ENCODE measurements at places on chromosomes 7 and 10.

DNA sequence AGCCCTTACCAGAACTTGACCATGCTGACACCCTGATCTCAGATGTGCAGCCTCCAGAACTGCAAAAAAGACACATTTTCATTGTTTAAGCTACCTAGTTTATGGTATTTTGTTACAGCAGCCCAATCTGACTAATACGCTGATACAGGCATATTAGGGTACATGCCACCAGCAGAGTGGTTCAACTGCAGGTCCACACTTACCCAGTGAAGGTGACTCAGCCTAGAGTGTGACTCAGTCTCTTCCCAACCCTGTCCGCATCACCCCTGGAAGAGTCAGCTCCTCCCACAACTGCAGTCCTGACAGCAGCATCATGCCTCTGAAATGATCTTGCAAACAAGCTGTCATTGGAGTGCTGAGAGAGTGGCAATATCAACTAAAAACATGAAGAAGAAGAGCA lies 30.8 kb upstream of the GOT1 start:
- no peak for DNase-seq

DNA sequence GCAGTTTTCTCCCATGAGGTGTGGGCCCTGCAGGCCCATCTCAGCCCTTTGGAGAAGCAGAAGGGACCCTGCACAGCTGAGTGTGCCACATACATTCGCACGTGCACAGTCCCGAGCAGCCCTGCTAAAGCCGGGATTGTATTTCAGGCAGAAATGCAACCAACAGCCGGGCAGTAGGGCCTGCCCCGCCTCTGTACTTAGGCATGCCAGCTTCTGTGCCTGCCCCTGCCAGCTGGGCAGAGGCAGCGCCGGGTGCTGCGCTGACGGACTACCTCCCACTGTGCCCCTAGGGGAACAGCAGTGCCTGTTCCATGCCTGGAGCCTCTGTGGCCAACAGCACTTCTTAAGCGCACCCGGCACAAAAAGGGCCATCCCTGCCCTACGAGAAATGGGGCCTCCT lies 170.3 kb downstream of the NEURL1 start:
- no peak for DNase-seq

GRCh38 chr7:54278847-54279246 lies 263.3 kb upstream of the VSTM2A start:
- no peak for DNase-seq

DNA sequence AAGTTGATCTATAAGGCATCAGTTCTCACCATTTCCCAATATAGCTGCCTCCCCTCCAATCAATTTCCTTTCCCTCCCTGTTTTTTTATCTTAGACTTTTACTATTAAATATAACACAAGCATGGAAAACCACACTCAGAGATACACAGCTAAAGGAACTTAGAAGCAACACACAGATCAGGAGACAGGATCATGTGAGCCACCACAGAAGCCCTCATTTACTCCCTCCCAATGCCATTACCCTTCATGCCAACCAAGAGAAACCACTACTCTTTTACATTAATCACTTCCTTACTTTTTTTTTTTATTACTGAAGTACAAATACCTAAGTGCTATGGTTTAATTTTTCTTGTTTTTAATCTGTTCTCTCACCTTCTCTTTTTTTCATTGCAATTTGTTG lies 33.0 kb downstream of the COG5 start:
- DNase-seq: no peak

GRCh38 chr7:74275401-74275881 lies 13.8 kb upstream of the CLIP2 start:
- DNase-seq: no peak

DNA sequence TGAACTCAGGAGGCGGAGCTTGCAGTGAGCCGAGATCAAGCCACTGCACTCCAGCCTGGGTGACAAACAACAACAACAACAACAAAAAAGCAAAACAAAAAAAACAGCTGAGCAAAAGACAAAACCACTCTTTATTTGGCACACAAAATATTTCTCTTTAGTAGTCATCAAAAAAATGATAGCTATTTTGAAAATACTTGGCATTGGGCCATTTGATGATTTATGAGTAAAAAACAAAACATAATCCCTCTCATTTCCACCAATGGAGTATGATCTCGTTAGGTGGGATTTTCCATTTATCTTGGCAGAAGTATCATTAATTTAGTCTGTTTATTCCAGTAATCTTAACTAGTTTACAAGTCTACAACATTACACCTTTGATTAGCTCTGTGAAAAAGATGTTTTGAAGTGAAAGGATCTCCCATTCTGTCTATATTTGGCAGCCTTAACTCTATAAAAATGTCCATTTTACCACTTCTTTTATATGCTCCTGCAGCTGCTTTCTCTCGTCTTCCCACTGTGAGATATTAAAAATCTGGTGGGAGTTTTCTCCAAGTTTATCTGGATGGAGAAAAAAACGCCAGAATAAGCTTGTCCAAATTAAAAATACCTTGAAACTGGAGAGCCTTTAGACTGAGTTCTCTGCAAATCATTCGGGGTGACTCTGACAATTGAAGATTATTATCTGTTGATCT lies 58.8 kb upstream of the AGMO start:
- DNase-seq: no peak

- no peak for DNase-seq
These were observed 31.4 kb downstream of the C10orf90 start for GRCh38 chr10:126639084-126639483.

GRCh38 chr10:67696029-67696428 lies at the start of gene CTNNA3:
Gene CTNNA3, minus strand, starts transcription at chr10:67696195.
- no peak for DNase-seq

DNA sequence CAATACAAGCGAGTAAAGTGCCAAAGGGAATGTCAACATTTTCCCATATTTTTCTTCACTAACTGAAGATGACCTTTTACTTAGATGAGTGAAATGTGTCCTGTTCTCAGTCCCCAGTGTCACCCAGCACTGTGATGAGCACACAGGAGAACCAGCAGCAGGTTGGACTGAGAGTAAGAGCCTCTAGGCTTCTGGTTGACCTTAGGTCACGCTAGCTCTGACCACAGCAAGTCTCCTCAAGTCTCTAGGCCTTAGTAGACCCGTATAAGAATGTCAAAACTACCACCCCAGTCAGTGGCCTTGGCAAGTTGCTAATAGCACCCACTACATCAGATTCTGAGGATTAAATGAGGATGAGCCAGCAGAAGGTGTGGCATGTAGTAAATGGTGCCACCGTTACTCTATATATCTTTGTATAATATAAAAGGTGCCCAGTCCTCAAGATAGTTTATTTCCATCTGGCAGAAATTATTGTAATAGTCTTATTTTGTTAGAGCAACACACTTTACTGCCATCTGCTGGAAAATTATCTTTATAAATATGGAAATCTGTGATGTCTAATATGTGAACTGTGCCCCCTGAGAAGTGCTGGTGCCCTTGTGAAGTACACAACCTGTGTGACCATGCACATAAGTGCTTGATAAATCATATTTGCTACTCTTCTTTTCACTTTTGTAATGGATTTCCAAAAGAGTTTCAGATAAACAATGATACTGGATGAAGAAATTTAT lies 75.7 kb downstream of the SPAG6 start:
- DNase-seq: no peak

DNA sequence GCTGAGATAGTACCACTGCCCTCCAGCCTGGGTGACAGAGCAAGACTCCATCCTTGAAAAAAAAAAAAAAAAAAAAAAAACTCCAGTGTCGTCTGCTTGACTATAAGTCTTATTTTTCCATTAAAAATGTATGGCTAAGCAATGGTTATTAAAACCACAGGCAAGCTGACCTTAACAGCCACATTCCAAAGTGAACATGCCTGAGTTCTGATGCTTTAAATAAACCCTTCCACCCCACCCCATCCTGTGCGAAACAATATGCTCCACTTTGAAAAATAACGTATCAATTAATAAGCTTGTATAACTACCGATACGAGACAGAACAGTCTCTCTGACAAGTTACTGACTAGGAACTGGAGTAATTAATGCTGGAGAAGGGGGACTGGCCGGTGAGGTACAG lies 63.7 kb downstream of the LARP4B start:
- DNase-seq: no peak

- no peak for DNase-seq
These were observed 15.9 kb downstream of the ADCY1 start for GRCh38 chr7:45589915-45590678.
